ENCODE measurements at places on chromosomes 2 and 18. TPM values are rescaled to one million over a fixed set of nuclear protein-coding genes. Genes with fewer than 3 reads are reported as not detected.

GRCh38 chr2:165149439-165149838 lies 54.4 kb downstream of the SCN3A start:
- no peak for DNase-seq

GRCh38 chr2:143390171-143390570 lies 261.0 kb downstream of the ARHGAP15 start:
- no peak for DNase-seq

DNA sequence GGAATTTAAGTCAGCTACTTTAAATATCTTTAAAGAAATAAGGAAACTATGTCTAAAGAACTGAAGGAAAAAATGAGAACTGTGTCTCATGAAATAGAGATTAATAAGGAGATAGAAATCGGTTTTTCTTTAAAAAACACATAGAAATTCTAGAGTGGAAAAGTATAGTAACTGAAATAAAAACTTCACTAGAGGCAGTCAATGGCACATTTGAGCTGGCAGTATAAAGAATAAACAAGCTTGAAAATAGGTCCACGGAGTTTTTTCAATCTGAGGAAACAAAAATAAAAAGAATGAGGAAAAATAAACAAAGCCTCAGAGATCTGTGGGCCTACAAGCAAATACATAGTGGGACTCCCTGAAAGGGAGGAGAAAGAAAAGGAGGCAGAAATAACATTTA lies 127.5 kb downstream of the TWIST2 start:
- no peak for DNase-seq

DNA sequence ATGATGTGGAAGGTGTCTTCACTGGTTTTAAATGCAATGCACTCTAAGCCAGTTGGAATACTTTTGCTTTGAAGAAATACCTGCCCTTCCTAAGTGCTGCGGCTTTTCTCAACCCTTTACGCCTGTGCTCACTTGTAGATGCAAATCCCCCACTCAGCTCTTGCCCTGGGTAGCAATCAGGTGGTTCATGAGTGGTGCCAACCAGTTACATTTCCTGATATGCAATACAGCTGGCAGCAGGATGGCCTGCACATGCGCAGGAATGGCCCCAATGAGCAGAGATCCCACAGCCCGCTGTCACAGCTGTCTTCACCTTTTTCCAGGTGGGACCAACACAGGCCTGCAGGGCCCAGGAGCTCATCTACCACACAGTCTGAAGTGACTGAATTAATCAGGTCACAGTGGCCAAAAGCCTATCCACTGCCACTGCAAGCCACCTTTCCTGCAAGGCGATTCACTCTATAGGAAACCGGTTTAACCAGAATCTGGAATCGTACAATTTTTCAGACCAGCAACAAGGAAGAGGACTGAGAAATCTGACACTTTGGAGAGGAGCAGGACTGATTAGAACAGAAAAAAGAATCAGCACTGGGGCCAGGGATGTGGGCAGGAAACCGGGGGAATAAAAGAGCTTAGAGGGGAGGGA lies 247.8 kb downstream of the MYT1L start:
- DNase-seq: no peak

DNA sequence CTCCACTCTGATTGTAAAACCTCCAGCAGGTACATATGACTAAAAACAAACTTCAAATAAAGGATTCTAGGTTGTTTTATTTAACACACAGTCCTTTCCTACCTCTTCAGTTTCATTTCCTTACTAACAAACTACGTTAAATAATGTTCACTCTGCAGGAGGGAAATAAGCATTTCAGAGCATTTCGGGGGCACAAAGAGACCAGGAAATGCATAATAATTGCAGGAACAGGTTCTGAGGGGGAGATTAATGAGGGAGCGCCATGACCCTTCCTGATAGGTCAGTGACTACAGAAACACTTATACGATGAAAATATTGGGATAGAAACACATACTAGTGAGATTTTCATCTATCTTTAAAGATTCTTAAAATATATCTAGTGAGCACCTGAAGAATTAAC lies 416.6 kb downstream of the NRXN1 start:
- no peak for DNase-seq

GRCh38 chr18:58579561-58580047 lies 49.3 kb downstream of the ALPK2 start:
- DNase-seq: no peak

- DNase-seq: no peak
Measured at GRCh38 chr2:15560140-15560987, 770 bp downstream of the NBAS start.

DNA sequence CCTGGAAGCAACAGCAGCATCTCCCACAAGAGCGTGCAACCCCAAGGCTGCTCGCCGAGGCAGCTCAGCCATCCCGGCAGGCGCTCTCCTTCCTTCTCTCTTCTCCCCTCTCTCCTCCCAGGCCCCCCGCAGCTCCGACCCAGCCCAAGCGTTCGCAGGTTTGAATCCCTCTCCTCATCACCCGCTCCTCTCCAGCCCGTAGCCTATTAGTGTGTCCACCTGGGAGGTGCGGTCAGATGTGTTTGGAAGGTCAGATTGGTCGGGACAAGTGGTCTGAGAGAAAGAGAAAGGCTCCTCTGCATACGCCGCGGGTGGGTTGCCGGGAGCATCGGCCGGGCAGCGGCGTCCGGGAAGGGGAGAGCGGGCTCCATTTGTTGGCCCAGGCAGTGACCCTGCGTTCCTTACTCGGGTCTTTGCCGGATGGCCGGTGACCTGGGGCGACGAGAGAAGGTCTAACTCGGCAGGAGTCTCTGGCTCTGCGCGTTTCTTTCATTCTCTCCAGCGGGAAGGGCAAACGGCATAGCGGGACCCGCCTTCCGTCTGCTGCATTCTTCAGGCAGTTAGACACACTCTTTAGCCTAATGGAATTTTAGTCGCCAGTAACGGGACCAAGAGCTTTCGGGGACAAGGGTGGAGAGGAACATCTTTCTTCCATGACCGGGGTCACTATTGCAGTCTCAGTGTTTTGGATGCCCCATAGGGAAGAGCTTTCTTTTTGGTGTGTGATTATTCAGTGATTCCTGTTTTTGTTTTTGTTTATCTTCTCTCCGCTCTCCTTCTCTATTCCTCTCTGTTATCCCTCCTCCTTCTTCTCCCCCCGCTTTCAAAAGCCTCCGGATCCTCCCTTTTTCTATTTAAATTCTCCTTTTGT lies 1.1 kb upstream of the TMEFF2 start:
- no peak for DNase-seq

UGGT1 gene
- total RNA-seq: 71.3 TPM

ALK gene
- total RNA-seq: 2.0 TPM

CCDC148 gene
- not detected for total RNA-seq

Data from thoracic aorta (tissue), 2 donors.